RKO (cell line): ENCODE measurements at places on chromosomes 5 and 9.

DNA sequence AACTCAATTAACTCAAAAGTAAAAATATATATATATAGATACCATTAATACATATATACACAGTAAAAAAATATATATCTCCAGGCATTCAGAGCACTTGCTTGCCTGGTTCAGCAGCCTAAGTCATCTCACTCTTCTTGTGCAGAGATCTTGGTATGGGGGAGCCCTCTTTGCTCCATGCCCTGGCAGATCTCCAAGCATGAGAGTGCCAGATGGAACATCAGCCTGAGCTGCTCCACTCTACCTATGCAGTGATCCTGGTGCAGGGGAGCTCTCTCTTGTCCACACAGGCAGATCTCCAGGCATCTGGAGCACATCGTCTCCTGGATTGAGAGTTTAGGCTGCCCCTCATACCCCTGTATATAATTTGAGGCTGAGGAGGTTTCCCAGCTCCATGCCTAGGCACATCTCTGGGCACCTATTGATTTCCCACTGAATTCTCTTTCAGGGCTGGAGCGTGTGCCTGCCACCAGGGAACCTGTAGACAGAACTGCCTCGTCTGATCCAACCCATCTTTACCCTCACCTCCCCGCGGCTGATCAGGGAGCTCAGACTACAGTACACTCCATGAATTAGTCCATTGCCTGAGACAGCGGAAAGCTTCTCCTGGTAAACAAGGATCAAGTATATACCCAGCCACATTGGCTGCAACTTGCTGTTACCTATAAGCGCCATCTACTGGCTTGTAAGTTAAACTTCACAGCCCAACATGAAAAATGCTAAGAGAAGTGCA, 342.4 kb upstream of the GRIA1 start:
- peak; percentile 81 for DNase-seq

GRCh38 chr9:85715587-85715986, 26.2 kb downstream of the AGTPBP1 start:
- no peak for DNase-seq

DNA sequence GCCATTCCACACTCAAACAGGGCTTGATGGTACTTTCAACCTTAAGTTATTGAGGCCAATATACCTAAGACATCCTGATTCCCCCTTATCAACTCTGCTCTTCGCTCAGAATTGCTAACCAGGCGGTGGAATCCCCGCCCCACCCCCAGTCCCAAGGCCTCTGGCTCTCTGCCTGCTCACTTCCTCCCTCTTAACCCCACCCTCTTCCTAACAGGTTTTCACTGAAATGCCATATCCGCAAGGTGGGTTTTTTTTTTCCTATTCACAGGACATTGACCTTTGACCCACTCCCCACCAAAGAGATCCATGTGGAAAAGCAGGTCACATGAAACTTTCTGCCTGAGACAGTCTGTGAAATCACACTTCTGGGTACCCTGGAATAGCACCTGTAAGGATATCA, 66.6 kb upstream of the IFNK start:
- no peak for DNase-seq

DNA sequence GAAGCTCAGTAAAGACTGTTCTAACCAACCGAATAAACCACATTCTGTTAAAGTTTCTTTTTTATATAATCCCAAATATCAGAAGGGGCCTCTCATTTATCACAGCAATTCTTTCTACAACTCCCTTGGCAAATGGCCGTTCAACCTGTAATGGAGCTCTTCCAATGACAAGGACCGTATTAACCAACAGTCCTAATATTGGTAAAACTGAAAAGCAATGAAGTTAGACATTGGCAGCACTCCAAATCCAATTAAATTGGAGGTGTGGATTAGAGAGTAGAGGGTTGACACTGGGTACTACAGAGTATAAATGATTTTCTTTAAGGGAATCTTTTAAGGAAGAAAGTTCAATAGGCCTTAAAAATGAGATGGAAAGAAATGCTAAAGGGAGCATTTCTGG, 842 bp downstream of the TMED7 start:
- peak; percentile 34 for DNase-seq

GRCh38 chr9:93451849-93452709, 594 bp downstream of the FAM120A start:
- peak; percentile 78 for DNase-seq

GRCh38 chr9:82997476-82998140, 65.3 kb downstream of the RASEF start:
- no peak for DNase-seq

GRCh38 chr5:76942581-76942980, 10.3 kb upstream of the CRHBP start:
- peak; percentile 14 for DNase-seq

GRCh38 chr5:4570047-4570995, 569.8 kb upstream of the ADAMTS16 start:
- no peak for DNase-seq

- no peak for DNase-seq
Measured at GRCh38 chr5:139689631-139690063, 41.5 kb downstream of the CXXC5 start.

DNA sequence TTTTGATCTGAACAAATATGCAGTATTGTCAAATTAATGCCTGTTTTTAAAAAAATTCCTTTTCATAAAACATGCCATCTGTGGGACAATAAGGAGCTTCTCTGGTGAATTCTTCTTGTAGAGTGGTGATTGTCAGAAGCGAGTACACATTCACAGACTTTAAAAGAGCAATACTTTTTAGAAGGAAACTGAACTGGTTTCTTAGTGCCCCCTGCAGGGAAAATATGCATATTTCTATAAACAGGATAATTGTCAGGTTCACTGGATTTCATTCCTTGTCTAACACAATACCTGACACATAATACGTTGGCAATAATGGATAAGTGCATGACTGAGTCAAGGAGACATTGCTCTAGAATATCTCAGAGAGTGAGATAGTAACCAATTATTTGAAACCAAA, 133.7 kb downstream of the KIF4B start:
- DNase-seq: peak; percentile 22

DNA sequence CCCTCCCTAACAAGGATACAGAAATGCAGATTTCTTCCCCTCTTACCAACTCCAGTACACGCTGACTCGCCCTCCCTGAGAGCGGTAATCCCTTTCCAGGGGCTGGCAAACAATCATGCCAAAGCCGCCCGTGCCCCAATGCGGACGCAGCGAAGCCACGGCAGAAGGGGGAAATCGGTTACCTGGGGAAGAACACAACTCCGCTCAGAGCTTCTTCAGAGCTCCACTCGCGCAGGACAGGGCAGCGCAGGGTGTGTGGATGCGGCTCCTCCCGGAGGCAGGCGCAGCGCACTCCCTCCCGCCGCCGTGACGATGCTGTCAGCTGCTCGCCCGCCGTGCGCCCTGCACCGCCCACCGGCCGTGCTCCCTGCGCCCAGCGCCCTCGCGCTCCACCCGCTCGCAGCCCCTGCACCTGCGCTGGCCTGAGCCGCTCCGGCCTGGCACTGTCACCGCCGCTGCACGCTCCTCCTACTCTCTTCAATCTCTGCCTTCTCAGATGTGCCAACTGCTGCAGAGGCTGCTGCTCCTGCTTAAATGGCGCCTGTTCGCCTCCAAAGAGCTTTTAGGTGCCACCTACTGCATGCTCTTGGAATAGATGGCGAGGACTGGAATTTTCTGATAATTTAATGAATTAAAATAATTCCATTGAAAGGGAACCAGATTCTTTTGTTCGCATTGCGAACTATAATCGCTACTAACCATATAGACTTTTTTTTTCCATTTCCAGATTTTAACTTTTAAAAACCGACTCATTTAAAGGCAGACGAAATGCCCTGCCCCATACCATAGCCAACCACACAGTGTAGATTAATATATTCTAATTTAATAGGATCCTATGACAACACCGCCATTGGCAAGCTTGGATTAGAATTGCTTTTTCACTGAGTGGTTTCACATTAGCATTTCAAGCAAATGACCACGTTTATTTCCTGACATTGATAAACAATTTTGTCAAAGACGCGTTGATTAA, at the start of gene DIRAS2:
Gene DIRAS2, minus strand, starts transcription at position 255 of the 970 bp plus-strand sequence. CDS start 28,997 bp downstream, outside the sequence.
- DNase-seq: no peak

- no peak for DNase-seq
Measured at GRCh38 chr9:76336027-76336426, 58.2 kb downstream of the RFK start.

DNA sequence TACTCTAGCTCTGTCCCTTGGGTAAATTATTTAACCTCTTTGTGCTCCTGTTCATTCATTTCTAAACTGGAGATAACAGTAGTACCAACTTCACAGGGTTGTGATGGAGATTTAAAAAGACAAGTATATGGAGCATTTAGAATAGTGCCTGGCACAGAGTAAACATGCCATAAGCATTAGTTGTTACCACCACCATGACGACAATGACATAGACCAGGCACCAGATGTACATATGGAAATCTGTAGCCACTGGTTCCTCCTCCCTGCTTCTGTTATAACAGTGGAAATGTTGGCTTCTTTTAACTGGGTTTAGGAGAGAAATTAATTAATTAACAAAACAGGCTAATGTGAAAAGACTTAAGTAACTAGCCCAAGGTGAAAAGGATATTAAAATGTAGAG, 217.5 kb downstream of the DENND1A start:
- no peak for DNase-seq

GRCh38 chr5:71872311-71872864, 153.3 kb downstream of the CARTPT start:
- no peak for DNase-seq

DNA sequence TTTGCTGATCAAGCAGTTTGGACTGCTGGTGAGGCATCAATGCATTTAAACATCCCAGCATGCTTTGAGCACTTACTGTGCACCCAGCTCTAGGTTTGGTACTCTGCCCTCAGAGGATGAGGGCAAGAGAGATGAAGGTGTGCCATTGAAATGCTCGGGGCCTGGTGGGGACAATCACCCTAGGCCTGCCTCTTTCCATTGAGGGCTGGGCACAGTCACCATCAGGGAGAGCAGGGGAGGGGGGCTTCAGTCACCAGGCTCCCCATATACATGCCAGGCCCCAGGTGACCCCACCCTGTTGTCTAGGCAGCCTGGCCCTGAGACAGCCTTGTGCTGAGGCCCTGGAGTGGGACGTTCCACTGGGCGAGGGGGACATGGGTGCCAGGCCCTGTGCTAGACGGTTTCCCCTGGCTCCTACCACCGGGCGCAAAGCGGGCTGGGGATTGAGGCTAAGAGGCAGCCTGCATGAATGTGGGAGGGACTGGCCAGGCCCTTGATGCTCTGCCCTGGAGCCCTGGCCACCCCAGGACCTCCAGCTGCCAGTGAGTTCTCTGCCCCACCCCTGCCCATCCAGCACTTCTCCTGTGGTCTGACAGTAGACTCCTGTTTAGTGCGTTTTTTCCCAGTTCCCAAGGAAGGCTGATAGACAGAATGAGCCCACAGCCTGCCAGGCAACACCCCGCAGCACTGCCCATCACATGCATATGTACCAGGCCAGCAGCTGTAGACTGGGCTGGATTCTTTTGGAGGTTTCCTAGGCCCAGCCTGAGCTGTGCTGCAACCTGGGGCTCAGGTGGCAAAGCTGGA, 18.9 kb downstream of the TCF7 start:
- no peak for DNase-seq

- DNase-seq: no peak
Measured at GRCh38 chr9:114416290-114416689, 28.5 kb upstream of the AKNA start.

- DNase-seq: peak; percentile 84
Measured at GRCh38 chr9:129737479-129738274, 15.2 kb downstream of the PTGES start.

DNA sequence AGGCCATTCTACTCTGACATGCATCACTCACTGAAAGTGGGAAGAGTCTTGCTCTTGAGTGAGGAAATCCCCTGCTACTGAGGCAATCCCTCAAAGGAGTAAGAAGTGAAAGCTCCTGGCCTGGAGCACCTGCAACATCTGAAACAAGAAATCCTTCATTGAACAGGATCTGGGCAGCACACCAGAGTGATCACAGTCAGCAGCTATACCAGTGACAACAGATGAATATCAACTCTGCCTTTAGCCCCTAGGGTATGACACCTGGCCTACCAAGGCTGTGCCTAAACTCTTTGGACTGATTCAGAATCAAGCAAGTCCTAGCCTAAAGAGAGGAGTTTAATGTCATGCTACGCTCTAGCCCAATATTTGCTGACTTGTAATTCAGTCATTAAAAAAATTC, 156.2 kb upstream of the CCDC152 start:
- no peak for DNase-seq

DNA sequence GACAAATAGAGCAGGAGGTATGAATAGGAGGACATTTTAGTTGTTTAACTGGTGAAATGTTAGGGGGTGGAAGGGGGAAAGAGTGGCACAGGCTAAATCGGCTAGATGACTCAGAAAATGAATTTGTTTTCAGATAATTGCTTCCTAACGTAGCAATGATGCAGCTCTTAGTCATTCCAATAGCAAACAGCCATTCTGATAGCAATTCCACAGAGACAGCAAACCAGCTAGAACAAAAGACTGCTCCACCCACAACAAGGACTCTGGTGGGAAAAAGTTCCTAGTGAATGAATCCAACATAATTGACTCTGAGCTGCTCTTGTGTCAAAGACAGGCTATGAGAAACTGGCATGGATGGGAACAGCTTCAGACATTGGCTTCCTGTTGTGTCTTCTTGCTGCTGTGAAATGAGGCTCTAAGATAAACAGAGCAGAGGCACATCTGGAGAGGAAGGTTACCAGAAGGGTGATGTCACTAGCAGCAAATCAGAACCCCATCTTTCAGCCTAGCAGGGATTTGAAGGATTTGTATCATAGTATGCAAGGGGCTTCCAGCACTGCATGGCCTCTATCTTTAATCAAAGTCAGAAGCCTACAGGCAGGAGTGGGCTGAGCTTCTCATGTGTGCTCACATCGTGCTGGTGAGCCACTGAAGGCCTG, 28.1 kb upstream of the F2RL1 start:
- peak; percentile 96 for DNase-seq

DNA sequence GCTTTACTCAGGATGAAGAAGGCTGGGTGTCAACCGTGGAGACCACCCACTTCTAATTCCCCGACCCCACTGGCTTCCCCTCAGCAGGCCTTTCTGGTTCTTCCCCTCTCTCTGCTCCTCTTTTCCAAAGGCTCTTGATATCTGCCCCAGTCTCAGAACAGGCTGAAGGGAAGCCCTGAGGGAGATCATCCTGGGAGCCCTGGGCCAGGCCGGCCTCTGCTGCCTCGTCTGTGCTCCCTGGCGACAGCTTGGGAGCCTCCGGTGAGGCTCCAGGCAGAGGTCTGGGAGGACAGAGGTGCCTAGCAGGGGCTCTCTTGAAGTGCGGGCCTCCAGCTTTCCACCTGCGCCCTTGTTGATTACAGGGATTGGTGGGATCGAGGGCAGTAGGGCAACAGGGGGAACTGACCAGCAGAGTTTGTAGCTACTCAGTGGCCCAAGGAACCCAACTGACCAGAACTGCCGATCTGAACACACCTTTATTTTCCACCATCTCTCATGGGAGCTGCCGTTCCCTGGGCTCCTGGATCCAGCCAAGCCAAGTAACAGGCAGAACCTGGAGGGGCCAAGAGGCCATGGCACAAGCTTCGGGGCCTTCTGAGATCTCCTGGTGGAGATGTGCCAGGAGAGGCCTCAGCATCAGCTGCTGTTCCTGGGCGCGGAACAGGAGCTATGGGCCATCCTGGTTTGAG, 198.5 kb downstream of the CACNA1B start:
- no peak for DNase-seq
